Nephron progenitor cell (in vitro differentiated cells): ENCODE measurements at places on chromosomes 3 and 15.

DNA sequence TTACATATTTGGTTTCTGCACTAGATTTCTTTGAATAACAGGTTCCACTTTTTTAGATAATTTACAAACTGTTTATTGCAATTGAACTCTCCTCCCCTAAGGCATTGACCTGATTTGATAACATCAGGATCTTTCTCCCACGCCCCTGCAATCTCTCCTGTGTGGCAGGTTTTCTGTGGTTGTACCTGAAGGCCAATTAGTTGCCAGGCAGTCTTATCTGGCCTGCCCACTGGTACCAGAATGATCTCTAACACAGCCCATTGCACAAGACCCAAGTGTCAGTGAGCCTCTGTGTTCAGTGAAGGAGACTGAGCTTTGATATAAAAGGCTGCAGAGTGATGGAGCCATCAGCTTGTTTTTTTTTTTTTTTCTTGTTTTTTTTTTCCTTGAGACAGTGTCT is 3.3 kb downstream of the ACAD9 start:
- no peak for DNase-seq

- no peak for DNase-seq
Observed at GRCh38 chr3:193016437-193016901, 98.8 kb upstream of the MB21D2 start.

DNA sequence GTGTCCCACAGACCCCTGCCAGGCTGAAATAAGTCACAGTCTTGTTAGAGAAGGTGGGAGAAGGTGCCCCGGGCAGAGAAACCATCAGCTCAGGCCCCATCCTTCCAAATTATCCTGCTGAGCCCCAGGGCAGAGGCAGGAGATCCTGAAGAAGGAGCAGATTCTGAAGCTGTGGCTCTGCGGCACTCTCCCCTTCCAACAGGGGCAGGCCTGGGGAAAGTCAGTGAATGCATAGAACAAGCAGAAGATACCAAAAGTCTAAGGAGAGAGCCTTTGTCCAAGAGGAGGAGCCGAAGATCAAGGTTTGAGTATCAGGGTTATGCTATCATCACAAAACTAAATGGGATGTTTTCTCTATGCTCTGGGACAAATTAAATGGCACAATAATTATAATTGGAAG is 249.3 kb downstream of the XXYLT1 start:
- no peak for DNase-seq

GRCh38 chr15:67165254-67166253 is 88.9 kb downstream of the AAGAB start:
- DNase-seq = no peak

- DNase-seq = no peak
Observed at GRCh38 chr3:29178809-29179793, 101.8 kb upstream of the RBMS3 start.

DNA sequence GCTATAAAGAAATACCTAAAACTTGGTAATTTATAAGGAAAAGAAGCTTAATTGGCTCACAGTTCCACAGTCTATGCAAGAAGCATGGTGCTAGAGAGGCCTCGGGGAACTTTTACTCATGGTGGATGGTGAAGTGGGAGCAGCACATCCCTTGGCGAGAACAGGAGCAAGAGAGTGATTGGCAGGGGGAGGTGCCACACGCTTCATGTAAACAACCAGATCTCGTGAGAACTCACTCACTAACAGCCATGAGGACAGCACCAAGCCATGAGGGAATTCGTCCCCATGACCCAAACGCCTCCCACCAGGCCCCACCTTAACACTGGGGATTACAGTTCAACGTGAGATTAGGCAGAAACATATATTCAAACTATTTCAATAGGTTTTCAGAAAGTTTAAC is 28.0 kb downstream of the GABRB3 start:
- no peak for DNase-seq

GRCh38 chr15:58604455-58604923 is 145.0 kb downstream of the ADAM10 start:
- DNase-seq = no peak

DNA sequence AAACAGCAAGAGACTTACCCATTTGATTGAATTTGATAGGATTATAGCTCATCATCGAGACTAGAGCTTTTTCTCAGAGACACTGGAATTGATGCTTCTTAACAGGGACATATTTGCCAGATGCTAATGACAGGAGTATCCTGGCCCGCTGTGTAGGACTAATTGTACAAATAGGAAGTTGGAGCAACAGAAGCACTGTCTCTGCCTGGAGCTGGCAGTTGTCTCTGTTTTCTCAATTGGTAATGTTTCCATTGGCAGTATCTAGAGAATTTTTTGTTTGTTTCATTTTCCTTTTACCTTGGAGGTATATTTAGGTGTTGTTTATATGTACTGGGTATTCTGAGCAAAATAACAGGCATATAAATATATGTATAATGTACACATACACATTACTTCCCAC is 8.9 kb upstream of the PCOLCE2 start:
- DNase-seq = no peak

DNA sequence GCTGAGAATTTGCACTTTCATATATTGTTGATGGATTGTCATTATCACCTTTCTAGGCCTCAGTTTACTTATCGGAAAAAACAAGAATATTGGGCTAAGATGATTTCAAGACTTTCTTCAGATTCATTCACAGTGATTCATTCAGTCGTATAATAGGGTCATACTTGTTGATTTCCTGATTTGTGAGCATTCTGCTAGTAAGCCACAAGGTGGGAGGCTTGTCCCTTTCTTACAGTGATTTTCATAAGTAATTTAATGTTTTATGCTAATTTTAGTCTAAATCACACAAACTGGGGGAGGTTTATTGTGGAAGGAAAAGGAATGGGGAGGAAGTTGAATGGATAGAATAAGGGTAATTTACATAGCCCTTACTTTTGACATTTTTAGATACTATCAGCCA is 126.8 kb upstream of the GOLGA6L4 start:
- DNase-seq = no peak

- no peak for DNase-seq
Observed at GRCh38 chr3:158333736-158334135, 223.8 kb downstream of the RSRC1 start.

DNA sequence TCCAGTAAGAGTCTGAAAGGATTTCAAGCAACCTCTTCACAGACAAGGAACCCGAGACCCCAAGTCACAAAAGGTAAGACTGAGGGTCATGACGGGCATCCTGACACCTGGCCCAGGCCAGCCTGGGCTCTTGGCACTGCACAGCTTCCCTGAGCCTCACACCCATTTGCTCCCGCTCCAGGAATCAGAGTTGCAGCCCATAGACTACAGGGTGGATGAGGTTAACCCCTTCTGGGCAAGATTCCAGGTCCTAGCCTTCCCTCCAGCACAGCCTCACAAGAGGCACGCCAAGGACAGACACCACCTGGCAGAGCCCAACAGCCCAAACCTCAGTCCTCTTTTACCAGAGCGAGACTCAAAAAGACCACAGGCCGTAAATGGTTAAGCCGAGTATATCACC is 36.2 kb downstream of the RBPMS2 start:
- no peak for DNase-seq

DNA sequence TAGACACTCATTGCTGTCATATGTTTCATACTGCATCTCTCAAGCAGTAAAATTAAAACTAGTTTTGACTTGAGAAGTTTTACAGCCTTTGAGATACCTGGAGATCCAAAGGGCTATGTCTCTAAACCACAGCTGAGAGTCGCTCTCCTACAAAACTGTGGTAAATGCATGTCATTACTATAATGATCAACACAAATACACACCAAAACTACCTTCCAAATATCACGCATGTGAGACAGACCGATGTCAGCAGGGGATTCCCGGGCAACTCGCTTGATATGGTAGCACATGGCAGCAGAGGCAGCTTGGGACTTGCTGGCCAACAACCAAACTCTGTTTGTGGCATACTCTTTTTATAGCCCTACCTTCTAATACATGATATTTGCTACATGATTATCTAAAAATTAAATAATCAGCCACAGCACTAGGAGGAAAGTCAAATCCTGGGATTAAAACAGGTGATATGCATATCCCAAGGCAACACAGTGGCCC is 56.3 kb downstream of the PDZRN3 start:
- no peak for DNase-seq

GRCh38 chr3:189195302-189195701 is 23.5 kb downstream of the TPRG1 start:
- no peak for DNase-seq

- no peak for DNase-seq
Observed at GRCh38 chr3:117510396-117510795, 800.8 kb downstream of the TUSC7 start.

DNA sequence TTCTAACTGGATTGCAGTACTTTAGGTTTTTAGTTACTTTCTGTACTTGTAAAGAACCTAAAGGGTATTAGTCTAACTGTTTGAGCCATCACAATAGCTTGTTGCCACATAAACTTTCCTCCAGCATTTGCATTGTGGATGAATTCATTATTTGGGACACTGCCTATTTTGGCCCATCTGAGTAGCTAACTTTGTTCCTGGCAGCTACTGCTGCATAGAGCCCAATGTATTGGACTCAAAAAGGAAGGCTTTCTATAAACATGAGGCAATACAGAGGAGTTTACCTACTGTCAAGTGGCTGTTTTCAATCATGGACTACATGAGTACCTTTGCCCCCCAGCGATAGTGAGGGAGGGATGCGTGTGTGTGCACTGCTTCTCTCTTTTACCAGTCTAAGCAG is 1.9 kb downstream of the ROBO2 start:
- DNase-seq = no peak

- no peak for DNase-seq
Observed at GRCh38 chr3:57184526-57184925, 15.3 kb downstream of the HESX1 start.

DNA sequence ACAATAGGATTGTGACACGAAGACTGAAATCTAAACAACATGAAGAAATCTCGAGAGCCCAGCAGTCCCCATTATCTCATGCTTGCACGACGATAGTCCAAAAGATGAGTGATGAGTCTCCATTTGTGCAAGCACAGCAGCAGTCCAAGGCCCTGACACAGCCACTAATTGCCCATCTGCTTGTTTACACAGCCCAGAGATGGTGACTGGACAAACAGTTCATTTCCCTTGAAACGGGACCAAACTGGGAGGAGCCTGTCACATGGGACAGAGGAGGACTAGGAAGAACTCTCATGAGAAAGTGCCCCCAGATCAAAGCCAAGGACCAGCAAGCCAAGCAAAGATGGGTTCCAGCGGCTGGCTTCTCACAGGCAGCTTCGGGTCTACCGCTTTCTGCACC is 121.0 kb downstream of the GREM1 start:
- no peak for DNase-seq

DNA sequence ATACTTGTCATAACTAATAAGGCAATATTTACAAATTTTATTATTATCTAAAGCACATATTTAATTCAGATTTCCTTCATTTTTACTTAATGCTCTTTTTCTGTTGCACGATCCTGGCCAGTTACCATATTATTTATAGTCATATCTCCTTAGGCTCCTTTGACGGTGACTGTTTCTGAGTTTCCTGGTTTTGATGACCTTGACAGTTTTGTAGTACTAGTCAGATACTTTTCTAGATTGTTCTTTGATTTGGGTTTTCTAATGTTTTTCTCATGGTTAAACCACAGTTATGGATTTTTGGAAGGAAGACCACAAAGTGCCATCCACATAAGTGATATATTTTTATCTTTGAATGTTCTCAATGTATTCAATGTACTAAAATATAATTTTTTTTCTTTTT is 171.0 kb upstream of the NANOGP8 start:
- no peak for DNase-seq

DNA sequence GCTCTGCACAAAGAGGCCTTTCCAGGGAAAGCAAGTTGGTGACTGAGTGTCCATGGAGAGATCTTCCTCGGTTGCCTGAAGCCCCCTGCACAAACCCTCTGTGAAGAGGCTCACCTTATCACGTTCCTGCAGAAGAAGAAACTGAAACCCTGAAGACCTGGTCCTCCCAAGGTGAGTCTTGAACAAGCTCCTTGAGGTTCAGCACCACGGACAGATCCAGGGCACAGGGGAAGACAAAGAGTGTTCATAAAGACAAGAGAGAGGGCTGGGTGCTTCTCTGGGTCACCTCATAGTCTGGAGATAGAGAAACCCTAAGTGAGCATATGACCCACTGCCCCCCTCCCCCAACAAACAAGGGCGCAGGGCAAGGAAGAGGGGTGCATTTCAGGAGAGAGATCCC is 21.7 kb upstream of the TBC1D21 start:
- DNase-seq = peak; percentile 89

GRCh38 chr15:45441036-45441435 is 62.7 kb upstream of the GATM start:
- DNase-seq = no peak
